ENCODE measurements at places on chromosomes 2 and 18. TPM values are rescaled to one million over a fixed set of nuclear protein-coding genes. Genes with fewer than 3 reads are reported as not detected.

TRIB2 gene
- polyA plus RNA-seq = 72.5 TPM

DNA sequence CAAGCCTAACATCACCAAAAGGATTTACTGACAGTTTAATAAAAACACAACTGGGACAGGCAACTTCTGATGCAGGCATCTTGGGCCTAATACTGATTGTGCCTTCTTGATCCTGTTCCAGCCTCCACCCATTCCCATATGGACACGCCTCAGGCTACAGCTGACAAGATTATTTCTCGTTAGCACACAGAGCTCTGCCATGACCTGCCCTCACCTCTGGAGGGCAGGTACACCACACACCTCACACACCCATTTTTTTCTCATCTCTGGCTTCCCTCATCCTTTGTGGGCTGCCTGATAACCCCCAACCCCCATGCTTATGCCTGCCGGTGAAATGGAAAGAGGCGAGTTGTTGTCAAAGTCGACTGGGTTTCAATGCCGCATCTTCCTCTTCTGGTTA, 147.0 kb downstream of the ANTXR1 start:
- DNase-seq = no peak

- no peak for DNase-seq
These were observed 478.1 kb upstream of the CHAC2 start for GRCh38 chr2:53289309-53290006.

DNA sequence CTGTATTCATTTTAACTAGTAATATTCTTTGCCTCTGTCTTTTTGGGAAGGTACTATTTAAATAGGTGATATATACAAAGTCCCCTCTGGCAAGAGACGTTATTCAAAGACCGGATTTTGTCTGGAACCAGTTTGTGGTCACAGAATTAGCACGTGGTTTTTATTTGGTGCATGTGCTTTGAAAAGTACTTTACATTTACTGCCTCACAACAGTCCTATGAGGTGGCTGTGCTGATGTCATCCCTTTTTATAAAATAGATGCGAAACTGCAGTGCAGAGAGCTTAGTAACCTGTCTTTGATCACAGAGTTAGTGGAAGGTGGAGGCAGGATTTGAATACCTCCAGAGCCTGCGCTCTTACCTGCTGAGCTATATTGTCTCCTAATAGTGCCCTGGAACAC, 4.0 kb downstream of the LPIN1 start:
- DNase-seq = peak; percentile 77
